ENCODE measurements at places on chromosomes 6 and 20.
A peak's percentile ranks its signal among the peaks of the same experiment; 100 is the strongest.

GRCh38 chr6:160190973-160191372, 67.6 kb downstream of the SLC22A2 start:
- DNase-seq, result peak; percentile 41

DNA sequence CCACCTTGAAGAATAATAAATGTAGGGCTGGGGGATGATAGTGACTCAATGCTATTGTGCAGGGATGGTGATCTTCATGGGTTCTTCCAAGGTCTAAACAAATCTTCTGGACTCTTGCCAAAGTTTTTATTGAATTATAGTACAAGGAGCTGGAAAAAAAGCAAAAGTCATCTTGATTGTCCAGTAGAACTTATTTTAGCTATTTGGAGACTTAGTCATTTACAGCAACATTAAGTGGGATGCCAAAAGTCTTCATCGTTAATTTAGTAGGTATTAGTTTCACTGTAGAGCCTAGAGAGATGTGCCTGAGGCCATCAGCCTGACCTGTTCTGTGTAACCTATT, 212.9 kb upstream of the TBX18 start:
- DNase-seq, result no peak

DNA sequence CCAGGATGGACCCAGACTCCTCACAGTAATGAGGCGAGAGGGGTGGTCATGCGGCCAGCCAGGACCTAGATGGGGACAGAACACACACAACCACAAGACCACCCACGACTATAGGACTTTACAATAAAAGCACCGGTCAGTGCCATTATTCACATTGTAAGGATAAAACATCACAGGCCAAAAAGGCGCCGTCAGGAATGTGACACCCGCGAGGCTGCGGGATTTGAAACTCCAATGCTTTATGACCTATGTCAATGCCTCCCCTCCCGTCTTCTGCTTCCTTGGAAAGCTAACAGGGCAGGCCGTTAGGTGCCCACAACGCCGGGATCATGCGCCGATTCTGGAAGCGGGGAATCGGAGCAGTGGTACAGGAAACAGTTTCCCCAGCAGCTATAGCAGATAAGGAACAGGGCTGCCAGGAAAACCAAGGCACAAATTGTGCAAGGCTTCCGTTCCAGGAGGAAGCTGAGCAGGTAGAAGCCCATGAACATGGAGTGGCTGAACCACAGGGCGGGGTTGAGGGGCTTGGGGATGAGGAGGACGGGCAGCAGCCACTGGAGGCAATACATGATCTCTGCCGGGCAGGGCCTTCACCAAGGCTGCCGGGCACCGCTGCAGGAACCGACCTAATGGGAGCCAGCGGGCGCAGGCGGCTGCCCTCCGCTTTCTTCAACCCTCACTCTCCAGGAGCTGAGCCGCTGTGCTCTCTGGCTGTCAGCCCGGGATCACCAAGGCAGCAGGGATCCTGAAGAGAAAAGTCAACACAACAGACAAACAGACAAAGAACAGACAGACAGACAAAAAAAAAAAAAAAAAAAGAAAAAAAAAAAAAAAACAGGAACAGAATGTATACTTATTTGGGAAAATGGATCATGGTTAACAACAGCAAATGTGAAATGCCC, 2.2 kb upstream of the NNAT start:
- DNase-seq, result peak; percentile 64

DNA sequence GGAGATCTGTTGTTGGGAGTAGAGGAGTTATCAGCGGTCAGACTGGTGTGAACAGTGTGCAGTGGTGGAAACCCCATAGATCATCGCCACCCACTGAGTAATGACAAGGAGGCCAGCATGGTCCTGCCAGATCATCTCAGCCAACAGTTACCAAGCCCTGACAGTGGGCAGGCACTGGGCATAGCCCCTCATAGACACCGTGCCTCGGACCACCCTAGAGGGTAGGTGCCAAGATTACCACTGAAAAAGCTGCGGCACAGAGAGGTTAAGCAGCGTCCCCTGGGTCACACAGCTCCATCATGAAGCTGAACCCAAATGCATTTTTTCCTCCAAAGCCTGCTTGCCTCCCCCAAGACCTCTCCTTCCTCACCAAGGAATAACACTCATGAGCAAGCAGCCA, 21.5 kb upstream of the BMP7 start:
- no peak for DNase-seq

- no peak for DNase-seq
Measured at GRCh38 chr20:59613861-59614260, 9.5 kb downstream of the PHACTR3 start.

DNA sequence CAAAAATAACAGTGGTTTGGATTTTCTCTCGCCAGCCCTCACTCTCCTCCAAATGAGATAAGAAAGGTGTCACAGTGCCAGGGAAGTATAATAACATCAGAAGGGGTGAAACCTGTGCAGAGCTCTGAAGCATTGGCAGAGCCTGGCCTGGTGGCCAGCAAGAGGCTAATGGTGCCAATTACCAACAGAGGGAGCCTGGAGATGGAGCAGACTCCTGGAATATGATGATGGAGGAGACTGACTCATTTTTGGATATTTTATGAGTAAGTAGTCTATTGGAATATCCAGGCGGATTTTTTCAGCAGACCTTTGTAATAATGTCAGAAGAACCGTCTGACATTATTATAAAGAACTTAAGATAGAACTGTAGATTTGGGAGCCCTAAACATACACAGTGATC, 442.6 kb upstream of the MARCKS start:
- peak; percentile 54 for DNase-seq

- DNase-seq, result peak; percentile 62
Measured at GRCh38 chr6:89297695-89298351, 17.3 kb downstream of the GABRR2 start.

- DNase-seq, result no peak
Measured at GRCh38 chr6:119390247-119390793, 40.8 kb upstream of the MAN1A1 start.

DNA sequence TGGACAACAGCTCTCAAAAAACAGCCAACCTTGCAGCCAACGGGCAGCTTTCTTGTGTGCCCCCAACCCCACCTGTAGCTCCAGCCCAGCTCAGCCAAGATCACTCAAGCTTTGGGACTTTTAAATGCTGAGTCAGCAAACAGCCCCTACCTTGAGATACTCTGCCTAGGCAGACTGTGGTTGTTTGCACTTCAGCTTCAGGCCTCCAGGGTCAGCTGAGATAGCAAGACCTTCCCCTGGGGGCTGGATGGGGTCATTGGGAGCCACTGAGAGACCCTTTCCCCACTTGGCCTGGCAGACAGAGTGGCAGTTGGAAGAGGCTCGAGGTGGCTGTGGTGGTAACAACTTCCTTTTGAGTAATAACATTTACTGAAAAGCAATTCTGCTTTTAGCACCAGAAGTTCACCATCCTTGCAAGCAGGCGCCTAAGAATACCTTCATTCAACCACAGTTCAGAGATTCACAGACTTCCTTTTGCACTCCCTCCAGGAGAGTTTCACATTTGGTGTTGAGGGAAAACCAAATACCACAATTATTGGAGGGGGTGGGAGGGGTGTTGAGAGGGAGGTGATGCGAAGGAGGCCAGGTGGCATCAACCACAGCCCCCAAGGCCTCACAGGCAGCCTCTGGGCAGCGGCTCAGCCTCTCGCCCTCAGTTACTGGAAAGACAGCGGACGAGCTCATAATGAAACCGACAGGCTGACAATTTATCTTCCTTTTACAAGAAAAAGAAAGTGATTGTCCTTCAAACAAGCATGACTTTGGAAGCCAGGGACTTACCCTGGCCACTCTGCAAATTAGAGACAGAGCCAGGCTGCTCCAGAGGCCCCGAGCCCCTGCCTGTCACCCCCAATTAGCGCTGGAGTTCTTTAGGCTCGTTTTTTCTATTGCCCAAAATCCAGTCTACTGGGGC, 148.1 kb downstream of the CEBPB start:
- DNase-seq, result no peak

GRCh38 chr6:149122850-149123821, 194.4 kb upstream of the TAB2 start:
- DNase-seq, result no peak

DNA sequence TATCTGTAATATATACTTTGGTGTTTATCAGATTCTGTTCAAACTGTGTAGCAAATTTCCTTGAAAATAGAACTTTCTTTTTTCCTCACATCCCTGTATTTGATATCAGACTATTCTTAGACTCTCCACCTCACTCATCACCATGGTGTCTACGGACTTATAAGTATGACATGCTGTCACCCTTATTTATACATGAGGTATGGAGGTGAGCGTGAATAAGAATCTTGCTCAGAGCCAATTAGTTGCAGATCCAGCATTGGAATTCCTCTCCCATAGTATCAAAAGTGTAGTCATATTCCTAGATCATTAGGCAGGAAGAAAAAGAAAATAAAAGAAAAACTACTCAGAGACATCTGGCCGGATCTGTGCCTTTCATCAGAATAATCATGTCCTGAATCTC, 43.0 kb downstream of the TPD52L1 start:
- no peak for DNase-seq

- no peak for DNase-seq
Measured at GRCh38 chr6:15443119-15443830, 197.4 kb downstream of the JARID2 start.

- DNase-seq, result peak; percentile 9
Measured at GRCh38 chr6:121884091-121884490, 448.6 kb downstream of the GJA1 start.

GRCh38 chr20:25296094-25297093, 48.5 kb downstream of the PYGB start:
- DNase-seq, result no peak

- no peak for DNase-seq
Measured at GRCh38 chr20:56924292-56925081, 295.4 kb downstream of the TFAP2C start.

DNA sequence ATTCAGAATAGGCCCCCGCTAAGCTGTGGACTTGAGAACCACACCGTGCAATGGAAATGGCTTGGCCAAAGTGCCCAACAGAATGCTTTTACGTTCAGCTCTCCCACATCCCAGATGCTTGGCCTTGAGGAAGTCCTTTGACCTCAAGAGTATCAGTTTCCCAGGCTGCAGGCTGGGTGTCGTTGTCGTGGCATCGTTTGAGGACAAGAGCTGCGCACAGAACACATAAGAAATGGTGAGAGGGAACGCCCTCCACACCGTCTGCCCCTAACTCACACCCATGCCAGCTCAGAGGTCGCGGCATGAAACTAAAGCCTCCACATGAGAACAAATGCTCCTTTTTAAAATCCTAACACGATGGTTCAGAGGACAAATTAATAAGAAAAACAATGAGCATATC, 37.0 kb downstream of the NFATC2 start:
- no peak for DNase-seq

GRCh38 chr6:134168590-134169208, 116.3 kb upstream of the SLC2A12 start:
- no peak for DNase-seq

DNA sequence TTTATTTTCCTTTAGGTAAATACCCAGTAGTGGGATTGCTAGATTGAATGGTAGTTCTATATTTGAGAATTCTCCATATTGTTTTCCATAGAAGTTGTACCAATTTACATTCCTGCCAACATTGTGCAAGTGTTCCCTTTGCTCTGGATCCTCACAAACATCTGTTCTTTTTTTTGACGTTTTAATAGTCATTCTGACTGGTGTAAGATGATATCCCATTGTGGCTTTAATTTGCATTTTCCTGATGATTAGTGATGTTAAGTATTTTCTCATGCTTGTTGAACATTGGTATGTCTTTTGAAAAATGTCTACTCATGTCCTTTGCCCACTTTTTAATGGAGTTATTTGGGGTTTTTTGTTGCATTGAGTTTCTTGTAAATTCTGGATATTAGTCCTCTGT, 85.6 kb downstream of the UBE3D start:
- DNase-seq, result no peak

DNA sequence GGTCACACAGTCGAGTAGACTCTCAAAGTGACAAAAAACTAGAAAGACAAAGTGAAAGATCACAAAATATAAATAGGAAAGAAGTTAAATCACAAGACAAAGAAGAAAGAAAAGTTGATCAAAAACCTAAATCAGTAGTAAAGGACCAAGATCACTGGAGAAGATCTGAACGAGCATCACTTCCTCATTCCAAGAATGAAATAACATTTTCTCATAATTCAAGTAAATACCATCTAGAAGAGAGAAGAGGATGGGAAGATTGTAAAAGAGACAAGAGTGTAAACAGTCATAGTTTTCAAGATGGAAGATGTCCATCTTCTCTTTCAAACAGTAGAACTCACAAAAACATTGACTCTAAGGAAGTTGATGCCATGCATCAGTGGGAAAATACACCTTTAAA, 31.6 kb upstream of the GJA10 start:
- DNase-seq, result no peak

DNA sequence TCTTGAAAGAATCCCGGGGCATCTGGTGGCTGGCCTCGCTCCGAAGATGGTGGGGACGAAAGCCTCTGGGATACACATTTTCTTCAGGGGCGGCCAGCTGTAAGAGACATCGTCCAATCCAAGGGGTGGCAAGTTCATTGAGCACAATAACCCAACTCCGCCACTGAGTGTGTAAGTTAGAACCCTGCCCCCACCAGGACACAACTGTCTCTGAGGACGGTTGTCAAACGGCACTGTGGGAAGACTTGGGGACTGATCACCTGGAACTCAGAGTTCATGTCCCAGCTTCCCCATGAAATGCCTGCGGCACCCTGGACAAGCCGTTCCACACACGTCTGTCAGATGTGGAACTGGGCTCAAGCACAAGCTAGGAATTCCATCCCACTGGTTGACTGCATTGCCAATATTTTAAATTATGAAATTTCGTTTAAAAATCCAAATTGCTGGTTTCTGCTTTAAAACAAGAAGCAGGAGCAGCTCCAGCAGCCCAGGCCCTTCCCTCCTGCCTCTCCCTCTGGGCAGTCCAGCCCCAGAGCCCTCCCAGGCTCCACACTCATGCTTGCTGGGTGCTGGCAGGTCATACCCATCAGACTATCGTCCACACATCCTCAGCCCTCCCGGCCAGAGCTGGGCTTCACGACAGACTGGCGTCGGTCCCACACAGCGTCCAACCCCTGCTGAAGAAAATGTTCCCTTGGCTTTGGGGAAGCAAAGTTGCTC, 80.9 kb upstream of the AFDN start:
- peak; percentile 18 for DNase-seq

GRCh38 chr6:154277629-154278017, 79.0 kb downstream of the IPCEF1 start:
- DNase-seq, result no peak

- DNase-seq, result no peak
Measured at GRCh38 chr6:149084808-149085556, 232.5 kb upstream of the TAB2 start.

DNA sequence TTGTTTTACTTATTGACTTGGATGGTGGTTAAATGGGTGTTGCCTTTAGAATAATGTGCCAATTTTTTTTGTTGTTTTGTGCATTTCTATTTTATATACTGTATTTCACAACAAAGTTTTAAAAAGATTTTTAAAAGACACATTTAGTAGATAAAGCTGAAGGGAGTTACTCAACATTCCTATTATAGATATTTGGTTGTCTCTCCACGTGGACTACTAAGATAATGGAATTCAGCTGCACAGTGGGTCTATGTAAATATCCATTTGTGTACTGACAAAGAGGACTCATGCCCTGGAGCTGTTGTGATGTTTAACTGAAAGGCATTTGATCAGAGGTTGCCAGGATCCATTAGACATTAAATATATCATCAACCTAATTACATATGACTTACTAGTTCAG, 23.2 kb upstream of the FAM135A start:
- DNase-seq, result no peak

All from stomach (tissue), 19 donors.